ENCODE measurements at places on chromosomes 2 and 18.

GRCh38 chr18:10757946-10758345 is 232.1 kb downstream of the NAPG start:
- no peak for DNase-seq

- DNase-seq = peak; percentile 41
Observed at GRCh38 chr2:15142069-15142689, 419.0 kb downstream of the NBAS start.

- DNase-seq = peak; percentile 57
Observed at GRCh38 chr2:64767670-64768468, 114.2 kb upstream of the SERTAD2 start.

DNA sequence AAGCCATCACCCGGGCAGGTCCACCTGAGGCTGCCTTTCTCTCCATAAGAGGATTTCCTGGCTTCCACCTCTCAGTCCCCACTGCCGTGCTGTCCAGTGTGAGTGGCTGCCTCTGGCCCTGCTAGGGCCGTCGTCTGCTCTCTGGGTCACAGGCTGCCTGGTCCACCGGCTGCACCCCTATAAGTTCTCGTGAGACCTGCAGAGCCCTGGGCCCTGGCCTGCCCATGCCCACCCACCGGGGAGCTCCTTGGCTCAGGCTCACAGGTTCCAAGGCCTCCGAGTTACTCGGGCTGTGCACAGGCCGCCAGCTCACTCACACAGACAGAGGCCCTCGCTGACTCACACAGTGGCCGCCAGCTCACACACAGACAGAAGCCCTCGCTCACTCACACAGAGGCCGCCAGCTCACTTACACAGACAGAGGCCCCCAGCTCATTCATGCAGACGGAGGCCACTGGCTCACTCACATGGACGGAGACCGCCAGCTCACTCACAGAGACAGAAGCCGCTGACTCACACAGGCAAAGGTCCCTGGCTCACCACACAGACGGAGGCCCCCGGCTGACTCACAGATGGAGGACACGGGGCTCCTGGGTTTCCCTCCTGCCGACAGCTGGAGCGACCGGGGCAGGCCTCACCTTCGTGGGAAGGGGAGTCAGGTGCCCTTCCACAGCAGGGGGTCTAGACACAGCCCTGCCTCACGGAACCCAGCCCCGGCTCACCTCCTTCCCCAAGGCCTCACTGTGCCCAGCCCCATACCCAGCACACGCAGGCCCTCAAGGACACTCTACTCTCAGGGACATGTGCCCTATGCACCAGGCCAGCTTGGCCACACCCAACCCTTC is 334.1 kb upstream of the MYT1L start:
- no peak for DNase-seq

GRCh38 chr2:158380746-158381145 is 75.8 kb downstream of the CCDC148 start:
- no peak for DNase-seq

DNA sequence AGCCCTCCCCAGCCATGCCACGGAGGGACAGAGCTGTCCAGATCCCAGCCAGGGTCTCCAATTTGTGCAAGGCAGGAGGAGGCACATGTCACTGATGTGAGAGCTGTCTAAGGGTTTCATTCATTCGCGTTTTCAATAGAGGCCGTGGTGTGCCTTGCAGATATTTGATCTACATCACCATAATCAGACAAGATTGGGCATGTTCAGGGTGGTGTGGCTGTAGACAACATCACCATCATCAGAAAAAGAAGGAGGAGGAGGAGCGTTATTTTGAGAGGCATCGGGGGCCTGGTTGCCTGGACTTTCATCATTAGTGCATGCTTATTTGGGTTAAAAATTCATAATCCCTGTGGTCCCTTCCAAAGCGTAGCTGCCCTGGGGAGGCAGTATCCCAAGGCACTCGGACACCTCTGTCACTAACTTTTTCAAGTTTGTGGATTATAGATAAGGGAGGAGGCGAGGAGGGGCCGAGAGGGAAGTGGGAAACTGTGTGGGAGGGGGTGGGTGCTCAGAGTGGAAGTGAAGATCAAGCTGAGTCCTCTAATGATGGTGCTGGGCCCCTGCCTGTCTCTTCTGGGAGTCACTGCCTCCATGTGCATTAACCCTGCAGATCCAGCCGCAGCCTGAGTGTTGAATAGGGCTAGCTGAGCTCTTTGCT is 194.1 kb downstream of the CTIF start:
- no peak for DNase-seq

DNA sequence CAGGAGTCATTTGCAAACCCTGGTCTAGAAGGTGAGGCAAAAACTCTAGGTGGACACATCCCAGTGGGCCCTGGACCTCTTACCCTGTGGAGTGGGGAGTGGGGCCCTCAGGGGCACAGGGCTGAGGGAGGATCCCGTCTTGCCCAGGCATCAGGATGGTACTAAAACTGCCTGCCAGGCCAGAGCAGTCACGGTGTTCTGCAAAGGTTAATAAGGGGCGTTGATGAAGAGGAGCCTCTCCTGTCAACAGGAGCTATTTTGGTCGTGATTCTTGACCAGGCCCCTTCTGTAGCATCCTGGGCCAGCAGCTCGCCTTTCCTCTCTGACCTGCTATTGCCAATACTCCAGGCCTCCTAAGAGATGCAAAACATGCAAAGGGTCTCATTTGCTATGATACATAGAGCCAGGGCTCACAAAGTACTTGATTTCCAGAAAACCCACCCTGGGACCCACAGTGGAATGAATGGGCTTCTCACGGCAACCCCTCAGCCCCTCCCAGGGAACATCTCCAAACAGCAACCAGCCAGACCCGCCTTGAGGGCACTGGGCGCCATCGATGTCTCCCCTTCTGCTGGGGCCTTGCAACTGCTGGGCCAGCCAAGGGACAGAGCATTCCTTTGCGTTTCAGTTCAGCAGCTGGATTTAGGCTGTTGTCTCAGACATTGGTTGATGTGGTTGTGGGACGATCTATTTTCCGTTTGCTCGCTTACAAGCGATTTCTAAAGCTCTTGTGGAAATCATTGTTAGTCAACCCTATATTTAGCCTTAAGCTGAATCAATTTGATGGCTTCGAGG is 111.1 kb downstream of the PDCL3 start:
- no peak for DNase-seq

DNA sequence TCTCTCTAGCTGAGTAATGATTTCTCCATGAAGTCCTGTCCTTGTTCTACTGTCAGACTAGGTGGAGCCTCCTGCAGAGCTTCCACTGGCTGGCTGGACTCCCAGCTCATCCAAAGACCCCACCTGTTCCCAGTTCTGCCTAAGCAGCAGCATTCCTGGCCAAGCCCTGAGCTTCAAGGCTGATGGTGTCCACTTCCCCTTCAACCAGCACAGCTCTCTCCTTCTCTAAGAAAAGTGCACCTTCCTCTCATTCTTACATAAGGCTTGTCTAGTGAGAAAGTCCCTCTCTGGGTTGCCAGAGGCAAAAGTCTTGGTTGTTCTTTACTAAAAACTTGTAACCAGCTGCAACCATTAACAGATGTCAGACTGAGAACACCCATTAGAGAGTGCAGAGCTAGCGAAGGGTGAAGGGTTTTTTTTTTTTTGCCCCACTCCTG is 58.9 kb downstream of the CXCR4 start:
- no peak for DNase-seq

DNA sequence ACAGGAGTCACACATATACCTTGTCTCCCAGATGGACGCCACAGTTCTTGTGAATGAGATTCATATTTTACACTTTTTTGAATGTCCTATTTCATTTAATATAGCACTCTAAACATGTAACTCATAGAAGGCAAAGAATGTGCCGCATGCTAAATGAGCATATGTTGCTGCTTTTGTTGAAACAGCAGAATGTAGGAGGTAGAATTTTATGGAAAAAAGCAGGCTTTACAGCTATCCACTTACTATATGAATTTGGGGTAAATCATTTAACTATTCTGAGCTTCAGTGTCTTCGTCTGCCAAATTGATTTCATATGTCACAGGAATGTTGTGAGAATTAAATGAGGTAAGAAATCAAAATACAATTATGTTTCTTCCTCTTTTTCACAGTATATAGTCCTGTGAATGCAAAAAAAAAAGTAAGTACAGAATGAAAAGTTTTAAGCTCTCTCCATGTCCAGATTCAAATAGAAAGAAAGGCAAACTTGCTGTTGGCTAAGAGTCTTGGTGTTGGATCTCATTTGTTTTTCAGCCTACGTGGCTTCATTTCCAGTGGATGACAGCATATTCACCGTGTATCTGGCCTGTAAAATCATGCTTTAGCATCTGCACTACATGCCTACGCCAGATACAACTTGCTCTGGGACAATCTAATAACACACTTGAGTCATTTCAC is 154.7 kb upstream of the CNTNAP5 start:
- no peak for DNase-seq

- no peak for DNase-seq
Observed at GRCh38 chr2:197058777-197059300, 132.3 kb upstream of the PGAP1 start.

GRCh38 chr18:61322265-61322873 is 10.9 kb upstream of the CDH20 start:
- DNase-seq = no peak

DNA sequence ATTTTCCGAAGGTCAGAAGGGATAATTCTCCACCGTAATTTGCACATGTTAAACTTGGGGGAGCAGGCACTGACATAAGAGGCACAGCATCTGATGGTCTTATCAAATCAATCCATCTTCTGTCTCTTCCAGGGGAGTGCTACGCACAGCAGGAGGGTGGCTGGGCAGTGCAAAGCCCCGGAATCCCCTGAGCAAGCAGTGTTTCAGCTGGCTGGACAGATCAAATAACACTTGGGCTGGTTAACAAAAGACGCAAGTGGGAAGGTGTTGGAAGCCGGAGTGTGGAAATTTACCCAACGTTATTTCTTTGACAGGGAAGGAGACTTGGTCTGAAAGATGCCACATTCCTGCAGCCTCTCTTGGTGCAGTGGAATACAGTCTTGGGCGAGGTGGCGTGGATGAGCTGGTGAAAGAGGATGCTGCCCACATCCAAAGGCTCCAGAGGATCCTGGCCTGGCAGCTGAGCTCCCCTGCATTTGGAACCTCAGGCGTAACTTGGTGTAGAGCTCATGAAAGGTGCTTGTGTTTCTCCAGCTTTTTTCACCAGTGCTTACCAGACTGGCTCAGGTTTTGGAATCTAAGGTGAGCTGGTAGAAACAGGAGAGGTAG is 103.0 kb downstream of the MAPK4 start:
- DNase-seq = no peak

GRCh38 chr2:222506230-222506935 is 82.0 kb downstream of the SGPP2 start:
- no peak for DNase-seq

GRCh38 chr2:199370150-199370780 is 87.5 kb downstream of the SATB2 start:
- DNase-seq = no peak

DNA sequence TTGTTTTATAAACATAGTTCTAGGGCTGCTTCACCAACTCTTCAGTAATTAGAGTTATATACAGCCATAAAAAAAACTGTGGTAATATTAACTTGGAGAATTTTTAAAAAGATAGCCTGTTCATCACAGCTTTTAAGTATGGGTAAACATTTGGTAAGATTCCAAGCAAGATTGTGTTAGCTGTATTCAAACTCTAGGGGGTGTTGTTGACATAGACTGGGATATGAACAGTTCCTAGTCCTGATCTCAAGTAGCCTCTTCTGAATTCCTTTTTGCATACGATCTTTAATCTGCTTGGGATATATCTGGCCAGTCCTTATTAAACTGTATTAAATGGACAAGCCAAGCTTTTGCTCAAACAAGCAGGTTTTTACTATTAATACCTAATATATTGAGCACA is 13.4 kb downstream of the NOP58 start:
- DNase-seq = no peak

Measured in activated effector memory CD4-positive, alpha-beta T cell treated with Interleukin-2 at 50 U/mL for 16 hours (primary cell).